ENCODE measurements at places on chromosomes 16 and 17.

DNA sequence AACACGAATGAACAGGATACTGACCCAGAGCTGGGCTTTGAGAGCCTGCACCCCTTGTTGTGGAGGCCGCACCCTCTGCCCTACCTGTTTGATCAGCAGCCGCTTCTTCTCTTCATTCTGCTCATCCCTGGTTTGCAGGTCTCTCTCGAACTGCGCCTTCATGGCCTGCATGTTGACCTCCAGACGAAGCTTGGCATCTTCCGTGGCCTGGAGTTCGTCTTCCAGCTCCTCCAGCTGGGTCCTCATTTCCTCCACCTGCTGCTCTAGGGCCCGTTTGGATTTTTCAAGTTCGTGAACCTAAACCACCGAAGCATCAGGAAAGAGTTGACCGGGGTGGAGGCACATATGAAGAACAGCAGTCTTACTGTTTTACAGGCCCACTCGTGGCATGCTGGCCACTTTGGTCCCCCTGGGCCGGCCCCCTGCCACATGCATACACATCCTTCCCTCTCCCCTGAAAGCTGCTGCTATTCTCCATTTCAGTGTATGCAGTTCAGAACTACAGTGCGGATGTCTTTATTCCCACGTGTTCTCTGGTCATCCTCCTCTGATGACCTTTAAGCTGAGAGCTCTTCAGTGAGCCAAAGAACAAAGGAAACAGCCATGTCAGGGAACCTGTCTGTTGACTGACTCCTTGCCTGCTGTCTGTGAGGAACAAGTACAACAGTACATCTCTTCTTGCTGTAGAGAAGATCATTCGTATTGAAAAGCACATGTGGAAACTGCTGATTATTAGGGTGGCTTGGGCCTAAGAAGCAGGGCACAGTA, 54.8 kb downstream of the NDEL1 start:
- no peak for DNase-seq

GRCh38 chr17:40850293-40850972, 16.6 kb downstream of the KRT12 start:
- DNase-seq = no peak

DNA sequence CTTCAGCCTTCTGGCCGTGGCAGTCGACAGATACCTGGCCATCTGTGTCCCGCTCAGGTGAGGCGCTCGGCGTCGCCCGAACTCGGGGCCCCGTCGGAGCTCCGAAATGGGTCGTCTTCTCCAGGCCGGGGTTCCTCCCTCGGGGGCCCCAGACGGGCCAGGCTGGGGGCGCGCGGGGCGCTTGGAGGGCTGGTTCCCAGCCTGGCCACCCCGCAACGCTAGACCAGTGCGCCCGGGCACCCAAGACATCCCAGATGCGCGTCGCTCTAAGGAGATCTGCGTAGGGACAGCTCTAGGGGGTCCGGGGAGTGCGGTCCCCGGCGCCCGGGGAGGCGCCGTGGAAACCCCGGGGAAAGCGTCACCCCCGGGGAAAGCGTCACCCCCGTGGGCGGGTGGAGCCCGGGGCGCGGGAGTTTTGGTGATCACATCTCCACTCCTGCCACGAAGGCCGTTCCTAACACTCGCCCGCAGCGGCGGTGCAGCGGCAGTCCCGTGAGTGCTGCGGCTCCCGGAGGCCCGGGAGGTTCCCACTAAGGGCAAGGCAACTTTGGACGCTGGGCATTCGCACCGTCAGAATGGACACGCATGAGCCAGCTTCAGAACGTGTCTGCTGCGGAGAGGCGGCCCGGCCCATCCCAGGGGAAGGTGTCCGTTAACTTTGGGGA, 729 bp downstream of the ADORA2B start:
- DNase-seq = peak; percentile 42

DNA sequence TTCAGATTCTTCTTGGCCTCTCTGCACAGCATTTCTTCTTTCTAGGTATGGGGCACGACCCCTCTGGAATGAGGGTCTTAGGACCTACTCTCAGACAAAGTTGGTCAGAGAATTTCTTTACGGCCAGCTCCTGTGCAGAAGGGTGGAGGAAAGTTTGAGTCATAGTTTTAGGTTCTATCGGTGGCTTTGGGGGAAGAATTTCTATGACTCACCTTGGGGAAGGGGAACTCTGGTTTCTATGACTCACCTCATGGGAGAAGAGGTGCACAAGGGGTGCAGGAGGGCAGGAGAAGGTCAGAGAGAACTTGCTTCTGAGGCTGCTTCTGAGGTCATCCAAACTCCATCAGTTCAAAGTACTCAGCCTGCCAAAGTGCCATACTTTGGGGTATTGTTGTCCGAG, 2.5 kb upstream of the ABCC12 start:
- DNase-seq = peak; percentile 61

GRCh38 chr17:40478486-40478885, 22.9 kb downstream of the TNS4 start:
- DNase-seq = no peak

- no peak for DNase-seq
Measured at GRCh38 chr16:87784812-87785211, 19.0 kb upstream of the KLHDC4 start.

DNA sequence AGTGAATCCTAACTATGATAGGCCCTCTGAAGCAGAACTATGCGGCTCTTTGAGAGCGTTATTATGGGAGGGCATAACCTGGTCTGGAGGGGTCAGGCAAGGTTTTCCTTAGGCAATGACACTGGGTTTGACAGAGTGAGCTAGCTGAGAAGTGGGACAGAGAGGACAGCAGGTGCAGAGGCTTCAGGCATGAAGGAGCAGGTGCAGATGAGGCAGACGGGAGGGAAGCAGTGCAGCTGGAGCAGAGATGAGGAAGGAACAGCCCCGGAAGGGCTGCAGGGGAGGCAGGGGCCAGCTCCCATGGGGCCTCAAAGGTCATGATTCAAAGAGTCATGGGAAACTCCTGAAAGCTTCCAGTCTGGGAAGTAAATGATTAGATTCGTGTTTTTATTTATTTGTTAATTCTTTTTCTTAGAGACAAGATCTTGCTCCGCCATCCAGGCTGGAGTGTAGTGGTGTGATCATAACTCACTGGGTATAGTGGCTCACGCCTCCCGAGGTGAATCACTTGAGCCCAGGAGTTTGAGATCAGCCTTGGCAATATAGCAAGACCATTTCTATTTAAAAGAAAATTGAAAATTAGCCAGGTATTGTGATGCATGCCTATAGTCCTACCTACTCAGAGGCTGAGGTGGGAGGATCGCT, 5.4 kb downstream of the MARCHF10 start:
- DNase-seq = no peak

DNA sequence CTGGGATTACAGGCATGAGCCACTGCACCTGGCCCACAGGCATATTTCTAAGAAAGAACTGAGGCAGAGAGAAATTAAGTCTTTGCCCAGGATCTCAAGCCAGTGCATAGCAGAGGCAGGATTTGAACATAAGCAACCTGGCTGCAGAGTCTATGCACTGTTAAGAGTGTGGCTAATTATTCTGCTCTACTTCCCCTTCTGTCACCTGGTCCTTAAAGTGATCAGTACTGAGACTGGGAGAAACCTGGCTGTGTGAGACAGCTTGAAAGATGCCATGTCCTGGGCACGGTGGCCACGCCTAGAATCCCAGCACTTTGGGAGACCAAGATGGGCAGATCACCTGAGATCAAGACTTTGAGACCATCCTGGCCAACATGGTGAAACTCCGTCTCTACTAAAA, 58.1 kb downstream of the IQCK start:
- no peak for DNase-seq

GRCh38 chr16:46612121-46612520, 9.1 kb downstream of the SHCBP1 start:
- DNase-seq = no peak

- DNase-seq = no peak
Measured at GRCh38 chr16:16882766-16883165, 503.8 kb downstream of the NPIPA7 start.

GRCh38 chr17:7573324-7574080, 5.9 kb upstream of the CD68 start:
- peak; percentile 92 for DNase-seq

DNA sequence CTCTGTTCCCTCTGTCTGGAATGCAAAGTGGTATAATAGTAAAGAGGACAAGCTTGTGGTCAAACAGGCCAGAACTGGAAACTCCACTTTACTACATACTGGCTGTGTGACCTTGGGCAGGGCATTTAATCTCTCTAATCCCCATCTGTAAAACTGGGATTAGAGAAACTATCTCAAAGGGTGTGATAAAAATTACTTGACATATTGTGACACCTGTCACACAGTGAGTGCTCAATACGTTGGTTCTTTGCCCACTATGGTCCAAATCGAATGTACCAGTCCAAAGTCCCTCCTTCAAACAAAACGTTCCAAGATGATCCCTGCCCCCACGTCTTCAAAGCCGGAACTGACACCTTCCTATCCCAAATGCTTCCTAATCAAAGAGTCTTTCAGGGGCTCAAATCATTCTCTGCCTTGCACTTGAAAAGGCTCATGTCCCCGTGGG, 734 bp downstream of the PGAP3 start:
- no peak for DNase-seq

DNA sequence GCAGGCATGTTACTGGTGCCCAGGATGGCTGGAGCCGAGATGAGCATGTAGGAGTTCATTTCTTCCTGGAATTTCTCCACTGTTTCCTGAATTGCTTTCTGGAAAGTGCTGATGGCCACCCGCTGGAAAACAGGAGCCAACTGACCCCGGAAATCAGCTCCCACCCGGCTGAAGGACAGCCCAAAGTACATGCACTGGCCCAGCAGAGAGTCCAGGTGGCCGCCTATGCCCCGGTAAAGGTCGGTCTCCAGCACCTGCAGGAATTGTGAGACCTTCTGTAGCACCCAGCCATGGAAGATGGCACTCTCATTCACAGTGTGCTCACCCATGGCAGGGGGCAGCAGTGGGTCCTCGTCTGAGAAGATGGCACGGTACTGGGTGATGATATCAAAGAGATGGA, 4.3 kb upstream of the PDF start:
- DNase-seq = no peak

- DNase-seq = no peak
Measured at GRCh38 chr16:15832241-15832640, 24.6 kb downstream of the MYH11 start.

DNA sequence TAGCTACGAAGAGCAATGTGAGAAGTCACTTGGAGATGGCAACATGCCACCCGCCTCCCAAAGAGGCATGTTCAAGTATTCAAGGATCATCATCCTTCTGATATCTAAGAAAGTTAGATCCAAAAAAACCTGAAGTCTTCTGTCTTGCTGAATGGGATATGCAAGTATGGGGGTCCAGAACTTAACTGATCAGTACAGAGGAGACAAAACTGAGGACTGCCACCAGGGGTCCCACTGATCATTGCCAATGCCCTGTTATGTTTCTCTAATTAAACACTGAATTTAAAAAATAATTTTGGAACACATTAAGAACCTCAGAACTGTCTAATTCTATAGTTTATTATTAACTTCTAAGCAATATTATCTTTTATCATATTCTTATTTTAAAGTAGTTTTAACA, 99.7 kb downstream of the CDH8 start:
- no peak for DNase-seq

DNA sequence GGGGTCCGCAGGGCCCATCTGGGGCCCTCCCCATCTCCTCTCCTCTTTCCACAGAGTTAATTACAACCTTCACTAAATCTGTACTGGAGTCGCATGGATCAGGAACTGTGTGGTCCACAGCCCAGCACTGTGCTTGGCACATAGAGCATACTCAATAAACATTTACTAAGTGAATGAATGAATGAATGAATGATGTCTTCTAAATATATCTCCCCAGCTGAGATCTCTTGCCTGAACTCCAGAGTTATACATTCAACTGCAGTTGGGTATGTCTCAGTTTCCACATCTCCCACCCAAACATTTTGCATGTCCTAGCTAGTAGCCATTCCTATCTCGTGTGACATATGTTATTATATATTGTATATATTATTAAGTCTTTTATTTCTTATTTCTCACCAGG, 28.7 kb upstream of the IL21R start:
- no peak for DNase-seq

DNA sequence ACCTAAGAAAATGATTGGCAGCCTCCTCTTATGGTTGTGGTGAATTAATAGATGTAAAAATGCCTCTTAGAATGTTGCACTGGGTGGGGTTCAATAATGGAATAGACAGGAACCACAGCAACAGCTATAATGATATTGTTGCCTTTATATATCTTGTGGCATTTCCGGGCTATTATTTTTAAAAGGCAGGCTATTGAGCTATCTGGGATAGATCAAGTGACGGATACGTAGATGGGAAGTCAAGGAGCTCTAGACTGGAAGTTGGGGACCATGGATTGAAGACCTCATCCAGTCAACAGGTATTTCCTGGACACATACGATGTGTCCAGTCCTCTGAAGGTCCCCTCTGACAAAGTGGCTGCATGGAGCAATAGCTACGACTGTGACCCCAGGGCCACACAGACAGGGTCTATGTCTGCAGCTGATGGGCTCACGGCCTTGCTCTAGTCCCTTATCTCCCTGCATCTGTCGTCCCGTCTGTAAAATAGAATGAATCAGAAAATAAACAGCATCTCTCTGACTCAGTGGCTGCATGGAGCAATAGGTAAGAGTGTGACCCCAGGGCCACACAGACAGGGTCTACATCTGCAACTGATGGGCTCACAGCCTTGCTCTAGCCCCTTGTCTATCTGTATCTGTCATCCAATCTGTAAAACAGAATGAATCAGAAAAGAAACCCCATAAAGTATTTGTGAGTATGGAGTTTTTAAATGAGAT, 117.7 kb upstream of the FOXF1 start:
- DNase-seq = no peak

GRCh38 chr16:81635063-81635937, 143.8 kb upstream of the PLCG2 start:
- no peak for DNase-seq

DNA sequence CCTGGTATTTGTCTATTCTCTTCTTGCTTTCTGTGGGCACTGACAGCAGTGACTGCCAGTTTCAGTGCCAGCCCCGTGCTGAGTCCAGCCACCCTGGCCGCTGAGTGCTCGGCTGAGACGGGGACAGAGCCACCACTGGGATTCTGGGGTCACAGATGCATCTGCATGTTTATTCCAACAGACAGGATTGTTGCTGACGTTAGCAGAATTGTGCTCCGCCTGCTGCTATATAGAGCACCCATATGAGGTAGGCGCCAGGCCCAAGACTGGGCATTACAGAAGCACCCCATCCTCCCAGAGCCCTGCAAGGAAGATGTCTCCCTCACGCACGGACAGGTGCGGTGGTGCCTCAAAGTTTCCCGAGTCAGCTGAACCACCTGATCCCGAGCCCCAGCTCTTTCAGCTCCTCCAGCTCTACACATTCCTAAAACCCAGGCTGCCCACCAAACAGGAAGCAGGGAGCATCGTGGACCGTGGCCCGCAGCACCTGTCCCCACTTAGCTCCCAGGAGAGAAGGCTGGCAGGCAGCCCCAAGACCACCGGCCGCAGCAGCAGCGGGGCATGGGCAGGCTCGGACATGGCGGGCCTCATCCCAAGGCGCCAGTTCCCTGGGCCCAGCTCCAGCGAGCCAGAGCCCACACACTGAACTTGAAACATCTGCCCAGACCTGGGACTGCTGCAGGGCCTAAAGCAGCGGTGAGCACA, 44.9 kb upstream of the RASD1 start:
- no peak for DNase-seq

GRCh38 chr17:48770954-48771353, 42.4 kb upstream of the HOXB13 start:
- no peak for DNase-seq

- DNase-seq = no peak
Measured at GRCh38 chr16:11200592-11200991, 55.4 kb downstream of the SOCS1 start.

All from activated CD4-positive, alpha-beta T cell treated with anti-CD3 and anti-CD28 coated beads for 48 hours (primary cell).